ENCODE measurements at places on chromosomes 16 and 17.

GRCh38 chr16:5077304-5077703 lies 5.7 kb downstream of the ALG1 start:
- no peak overlapping the region for H3K27ac ChIP-seq
- H3K4me1 ChIP-seq, result peaks cover 14% of the 10 kb centered on the region
- no peaks in the 10 kb centered on the region for H3K27me3 ChIP-seq
- H3K4me3 ChIP-seq, result no peak overlapping the region
- no peak for DNase-seq
- H3K36me3 ChIP-seq, result peaks cover 36% of the 10 kb centered on the region

DNA sequence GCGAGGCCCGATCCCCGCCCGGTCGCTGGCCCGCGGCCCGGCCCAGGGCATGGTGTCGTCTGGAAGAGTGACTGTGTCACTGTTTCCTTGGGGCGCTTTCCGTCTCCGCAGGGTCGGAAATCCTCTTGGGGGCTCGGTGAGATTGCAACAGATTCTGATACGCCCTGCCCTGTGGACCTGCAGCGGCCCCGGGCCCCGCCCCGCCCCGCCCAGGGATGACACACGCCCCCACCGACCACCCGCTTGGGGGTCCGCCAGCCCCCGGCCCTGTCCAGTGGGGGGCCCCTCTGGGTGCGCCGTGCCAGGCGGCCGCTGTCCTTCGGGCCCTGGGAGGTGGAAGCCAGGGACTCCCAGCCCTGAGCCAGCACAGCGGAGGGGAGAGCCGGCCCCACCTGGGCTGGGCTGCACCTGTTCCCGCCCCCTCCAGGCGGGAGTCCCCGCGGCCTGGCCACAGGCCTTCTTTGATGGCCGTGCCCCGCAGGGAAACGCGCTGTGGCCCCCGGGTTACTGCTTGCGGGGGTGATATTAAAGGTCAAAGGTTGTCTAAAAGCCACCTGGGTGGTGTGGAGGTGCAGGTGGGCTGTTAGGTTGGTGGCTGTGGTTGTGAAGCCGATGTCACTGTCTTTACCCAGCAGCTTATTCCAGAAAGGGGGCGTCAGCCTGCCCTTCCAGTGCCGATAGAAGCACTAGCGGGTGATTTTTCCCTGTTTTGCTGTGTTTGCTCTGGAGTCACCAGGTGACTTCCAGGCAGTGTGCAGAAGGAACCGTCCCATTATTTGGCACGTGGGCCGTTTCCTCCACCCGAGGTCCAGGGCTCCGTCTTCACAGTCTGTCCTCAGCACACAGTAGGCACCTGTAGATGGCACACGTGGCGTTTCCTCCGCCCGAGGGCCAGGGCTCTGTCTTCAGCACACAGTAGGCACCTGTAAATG lies 752 bp downstream of the TBC1D24 start:
- DNase-seq, result no peak
- H3K4me3 ChIP-seq, result peak overlapping the region; percentile 85
- H3K4me1 ChIP-seq, result peaks cover 61% of the 10 kb centered on the region
- H3K36me3 ChIP-seq, result peaks cover 5% of the 10 kb centered on the region

- DNase-seq, result no peak
- no peaks in the 10 kb centered on the region for H3K4me1 ChIP-seq
- H3K36me3 ChIP-seq, result no peaks in the 10 kb centered on the region
- no peak overlapping the region for H3K27ac ChIP-seq
- H3K4me3 ChIP-seq, result no peak overlapping the region
These were observed 96.9 kb upstream of the ADAMTS18 start for GRCh38 chr16:77531752-77532151.

DNA sequence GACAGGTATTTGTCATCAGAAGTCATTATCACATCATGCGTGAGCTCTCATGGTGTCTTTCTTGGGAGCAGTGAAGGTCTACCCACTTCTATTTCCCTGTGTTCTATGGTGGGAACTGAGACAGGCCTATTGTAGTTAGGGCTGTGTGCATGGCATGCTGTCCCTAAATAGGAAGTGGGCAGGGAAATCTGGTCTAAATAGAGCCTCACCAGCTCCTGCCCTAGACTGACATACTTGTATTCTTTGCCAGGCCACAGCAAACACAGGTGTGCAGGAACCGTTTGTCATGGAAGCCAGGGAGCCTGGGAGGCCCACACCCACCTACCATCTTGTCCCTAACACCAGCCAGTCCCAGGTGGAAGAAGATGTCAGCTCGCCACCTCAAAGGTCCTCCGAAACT lies 10.1 kb downstream of the SLC7A6 start:
- no peak for DNase-seq
- H3K27me3 ChIP-seq, result no peaks in the 10 kb centered on the region
- peaks cover 36% of the 10 kb centered on the region for H3K36me3 ChIP-seq
- no peak overlapping the region for H3K4me3 ChIP-seq
- peak overlapping the region; percentile 6 for H3K27ac ChIP-seq
- peaks cover 67% of the 10 kb centered on the region for H3K4me1 ChIP-seq

DNA sequence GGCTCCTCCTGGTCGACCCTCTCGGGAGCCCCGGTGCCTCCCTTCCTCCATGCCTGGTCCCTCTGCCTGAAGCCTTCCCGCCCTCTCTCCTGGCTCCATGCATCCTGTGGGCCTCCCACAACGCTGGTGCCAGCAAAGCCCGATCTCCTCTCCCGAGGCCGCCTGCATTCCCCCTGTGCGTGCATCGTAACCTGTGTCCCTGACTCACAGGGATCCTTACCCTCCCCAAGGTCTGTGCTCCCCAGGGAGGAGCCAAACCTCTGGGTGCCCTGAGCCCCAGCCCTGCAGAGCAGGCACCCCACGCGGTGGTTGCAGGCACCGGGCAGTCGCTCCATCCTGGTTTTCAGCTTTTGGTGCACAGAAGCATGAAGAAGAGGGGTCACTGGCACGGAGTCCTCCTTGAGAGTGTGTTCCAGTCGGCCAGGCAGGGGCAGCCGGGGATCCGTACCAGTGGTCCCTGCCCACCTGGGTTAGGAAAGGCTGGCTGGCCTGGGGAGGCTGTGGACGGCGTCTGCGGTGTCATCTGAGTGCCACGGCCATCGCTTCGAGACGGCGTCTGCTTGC lies 1.8 kb upstream of the ENPP7 start:
- no peaks in the 10 kb centered on the region for H3K27me3 ChIP-seq
- no peak overlapping the region for H3K4me3 ChIP-seq
- DNase-seq, result no peak
- H3K36me3 ChIP-seq, result no peaks in the 10 kb centered on the region
- no peak overlapping the region for H3K27ac ChIP-seq
- peaks cover 63% of the 10 kb centered on the region for H3K4me1 ChIP-seq

- H3K27me3 ChIP-seq, result peaks cover 2% of the 10 kb centered on the region
- H3K27ac ChIP-seq, result no peak overlapping the region
- DNase-seq, result no peak
These were observed 17.6 kb downstream of the CCDC42 start for GRCh38 chr17:8726941-8727555.

GRCh38 chr17:42252597-42253550 lies 23.3 kb downstream of the STAT5B start:
- no peak overlapping the region for H3K27ac ChIP-seq
- no peaks in the 10 kb centered on the region for H3K27me3 ChIP-seq
- no peak for DNase-seq
- H3K36me3 ChIP-seq, result no peaks in the 10 kb centered on the region
- no peak overlapping the region for H3K4me3 ChIP-seq
- H3K4me1 ChIP-seq, result peaks cover 21% of the 10 kb centered on the region

- H3K27me3 ChIP-seq, result peaks cover 34% of the 10 kb centered on the region
- no peaks in the 10 kb centered on the region for H3K4me1 ChIP-seq
- no peak overlapping the region for H3K4me3 ChIP-seq
- DNase-seq, result no peak
These were observed 74.8 kb downstream of the UTP18 start for GRCh38 chr17:51335006-51335590.

DNA sequence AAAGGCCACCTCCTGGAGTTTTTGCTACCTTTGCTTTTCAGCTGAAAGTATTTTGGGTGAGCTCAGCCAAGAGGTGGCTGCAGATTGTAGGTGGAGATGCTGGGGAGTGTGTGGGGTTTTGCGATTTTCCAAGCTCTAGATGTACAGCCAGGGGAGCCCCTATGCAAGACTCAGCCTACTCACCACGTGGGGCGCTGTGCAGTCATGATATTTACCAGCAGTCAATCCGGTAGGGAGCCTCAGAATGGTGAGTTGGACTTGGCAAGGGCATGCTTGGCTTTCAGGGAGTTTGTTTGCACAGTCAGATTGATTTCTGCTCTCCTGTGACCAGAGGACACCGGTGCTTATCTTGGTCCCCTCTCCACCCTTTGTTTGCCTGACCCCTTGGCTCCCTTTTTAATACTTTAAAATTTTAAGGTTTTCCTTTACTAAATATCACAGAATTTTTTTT lies 175.3 kb downstream of the UTP18 start:
- no peaks in the 10 kb centered on the region for H3K27me3 ChIP-seq
- peak; percentile 92 for DNase-seq
- no peaks in the 10 kb centered on the region for H3K36me3 ChIP-seq
- H3K4me3 ChIP-seq, result no peak overlapping the region
- 0 out of 2 replicates have a peak, but pooled peaks cover 4% of the 10 kb centered on the region for H3K4me1 ChIP-seq

GRCh38 chr16:61681673-61682072 lies 354.6 kb downstream of the CDH8 start:
- no peaks in the 10 kb centered on the region for H3K27me3 ChIP-seq
- no peak for DNase-seq
- no peaks in the 10 kb centered on the region for H3K4me1 ChIP-seq
- no peak overlapping the region for H3K4me3 ChIP-seq
- no peak overlapping the region for H3K27ac ChIP-seq
- no peaks in the 10 kb centered on the region for H3K36me3 ChIP-seq

GRCh38 chr16:49441366-49441780 lies 67.8 kb downstream of the C16orf78 start:
- no peak for DNase-seq
- no peaks in the 10 kb centered on the region for H3K4me1 ChIP-seq

GRCh38 chr17:1590029-1590746 lies 27.6 kb upstream of the PITPNA start:
- peak; percentile 90 for DNase-seq
- no peaks in the 10 kb centered on the region for H3K27me3 ChIP-seq
- no peak overlapping the region for H3K4me3 ChIP-seq
- no peaks in the 10 kb centered on the region for H3K36me3 ChIP-seq
- H3K4me1 ChIP-seq, result peaks cover 81% of the 10 kb centered on the region

DNA sequence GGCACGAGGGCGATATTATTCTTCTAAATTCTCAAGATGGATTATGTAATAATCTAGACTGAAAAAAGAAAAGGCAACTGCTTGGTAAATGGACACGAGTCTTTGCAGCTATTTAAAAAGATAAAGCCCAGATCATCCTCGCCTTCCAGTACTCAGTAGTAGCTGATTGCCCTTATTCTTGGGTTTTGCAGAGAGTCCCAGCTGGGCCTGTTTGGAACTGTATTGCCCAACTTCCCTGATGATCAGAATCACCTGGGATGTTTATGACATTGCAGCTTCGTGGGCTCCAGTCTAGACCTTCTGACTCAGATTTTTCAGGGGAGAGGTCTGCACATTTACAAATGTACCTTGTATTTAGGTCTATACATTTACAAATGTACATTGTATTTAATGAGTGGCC lies 213.5 kb downstream of the RAB11FIP4 start:
- DNase-seq, result no peak
- no peak overlapping the region for H3K27ac ChIP-seq
- no peak overlapping the region for H3K4me3 ChIP-seq
- no peaks in the 10 kb centered on the region for H3K36me3 ChIP-seq
- H3K27me3 ChIP-seq, result no peaks in the 10 kb centered on the region

- H3K27ac ChIP-seq, result no peak overlapping the region
- no peak overlapping the region for H3K4me3 ChIP-seq
- H3K4me1 ChIP-seq, result peaks cover 10% of the 10 kb centered on the region
These were observed 26.8 kb downstream of the GNA13 start for GRCh38 chr17:65029605-65030336.
